ENCODE measurements at places on chromosomes 1 and 21. TPM values are rescaled to one million over a fixed set of nuclear protein-coding genes. Genes with fewer than 3 reads are reported as not detected.

DNA sequence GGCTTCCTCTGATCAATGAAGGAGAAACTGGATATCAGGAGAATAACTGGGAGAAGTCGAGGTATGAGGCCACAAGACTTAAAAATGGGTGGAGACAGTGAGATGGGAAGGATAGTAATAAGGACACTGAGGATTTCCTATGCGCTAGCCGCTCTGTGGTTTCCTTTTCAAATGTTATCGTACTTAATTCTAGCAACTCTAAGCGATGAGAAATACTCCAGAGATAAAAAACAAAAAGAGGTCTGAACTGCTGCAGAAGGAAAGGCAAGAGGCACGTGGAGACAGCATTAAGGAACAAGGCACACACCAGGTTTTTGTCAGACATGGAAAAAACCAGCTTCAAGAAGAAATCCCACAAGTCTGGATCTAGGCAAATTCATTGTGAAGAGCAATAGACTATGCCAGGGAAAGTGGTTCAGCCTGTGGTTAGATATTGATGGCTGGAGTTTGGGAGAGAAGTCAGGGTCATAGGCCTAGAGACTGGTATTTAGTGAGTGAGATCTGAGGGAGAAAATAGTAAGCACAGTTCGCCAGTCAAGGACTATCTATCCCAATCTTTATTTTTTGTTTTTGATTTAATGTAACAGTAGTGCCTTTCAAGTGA is 5.3 kb downstream of the CLCA2 start:
- no peak for DNase-seq

Gene P3H1
- polyA plus RNA-seq, result 20.9 TPM

Gene KRTAP7-1
- not detected for polyA plus RNA-seq

DNA sequence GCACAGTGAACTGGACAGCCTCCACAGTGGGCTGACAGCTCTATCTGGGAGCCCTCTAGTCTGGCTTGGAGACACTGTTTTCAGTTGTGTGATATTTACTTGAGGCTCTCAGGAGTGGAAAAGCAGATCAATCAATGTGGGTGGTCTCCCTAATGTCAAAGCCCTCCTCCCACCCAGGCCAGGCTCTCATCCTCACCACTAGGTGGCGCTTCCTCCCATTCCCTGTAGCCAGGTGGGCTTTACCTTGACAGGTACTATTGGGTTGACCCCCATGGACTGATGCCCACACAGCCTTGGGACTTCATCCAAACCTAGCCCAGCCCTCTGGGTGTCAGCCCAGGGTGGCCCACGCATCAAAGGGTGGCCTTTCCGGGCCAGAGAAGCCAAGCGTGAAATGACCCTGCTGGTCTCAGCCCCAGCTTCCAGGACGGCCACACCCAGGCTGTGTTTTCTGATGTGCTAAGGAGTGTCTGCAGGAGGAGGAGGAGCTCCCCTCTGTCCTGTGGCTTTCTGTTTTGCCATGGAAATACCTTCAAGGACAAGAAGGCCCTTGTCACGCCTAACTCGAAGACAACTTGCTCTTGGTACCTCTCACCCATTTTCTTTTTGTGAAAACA is 54.0 kb downstream of the CLIC6 start:
- no peak for DNase-seq

DNA sequence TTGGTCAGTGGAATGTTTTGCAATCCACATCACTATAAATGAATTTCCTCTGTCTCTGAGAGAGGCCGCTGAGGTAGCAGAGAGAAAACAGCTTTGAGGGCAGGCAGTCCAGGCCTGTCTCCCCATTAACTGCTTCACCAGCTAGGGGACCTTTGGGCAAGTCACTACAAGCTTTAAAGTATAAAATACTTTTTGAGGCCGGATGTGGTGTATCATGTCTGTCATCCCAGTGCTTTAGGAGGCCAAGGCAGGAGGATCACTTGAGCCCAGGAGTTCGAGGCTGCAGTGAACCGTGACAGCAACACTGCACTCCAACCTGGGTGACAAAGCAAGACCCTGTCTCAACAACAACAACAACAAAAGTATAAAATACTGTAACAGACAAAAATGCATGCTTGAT is 6.4 kb downstream of the IL6R start:
- DNase-seq, result no peak

Gene CNN3
- polyA plus RNA-seq, result 66.8 TPM

Gene ARHGEF16
- 3.3 TPM for polyA plus RNA-seq

Gene CNR2
- polyA plus RNA-seq, result 0.03 TPM

Data from liver (tissue), 10 donors.